LHCN-M2 (cell line): ENCODE measurements at places on chromosomes 6 and 20. TPM values are rescaled to one million over a fixed set of nuclear protein-coding genes. Genes with fewer than 3 reads are reported as not detected.

Gene TFAP2D
- not detected in 2 replicates for total RNA-seq

Gene SLC25A27
- total RNA-seq, result 0.58 and 2.1 TPM in 2 replicates

Gene MAS1
- not detected in 2 replicates for total RNA-seq

Gene FITM2
- 6.8 and 7.3 TPM in 2 replicates for total RNA-seq

Gene OXT
- total RNA-seq, result not detected in 2 replicates

Gene TSPO2
- not detected in 2 replicates for total RNA-seq

Gene DZANK1
- total RNA-seq, result 1.2 and 2.2 TPM in 2 replicates
